ENCODE measurements at places on chromosomes 11 and 22. TPM values are rescaled to one million over a fixed set of nuclear protein-coding genes. Genes with fewer than 3 reads are reported as not detected.

Gene AMBRA1
- 67.8 TPM for total RNA-seq

Gene OR51A2
- total RNA-seq = not detected

Gene APOL4
- not detected for total RNA-seq

Gene OVOL1
- 3.4 TPM for total RNA-seq

Gene MRPL40
- 20.3 TPM for total RNA-seq

Gene TCN1
- total RNA-seq = not detected

Gene CHRNA10
- 1.8 TPM for total RNA-seq

Gene TXN2
- 53.3 TPM for total RNA-seq

Gene TPBGL
- total RNA-seq = not detected

Gene FREY1
- total RNA-seq = 1.5 TPM

Gene ACAT1
- 21.4 TPM for total RNA-seq

Gene C11orf86
- total RNA-seq = not detected

Gene PRAME
- 0.44 TPM for total RNA-seq

Gene FIBIN
- total RNA-seq = not detected

Gene HEPACAM
- total RNA-seq = 0.07 TPM

Gene CSF2RB
- total RNA-seq = not detected

Gene SC5D
- total RNA-seq = 70.9 TPM

Gene BAIAP2L2
- total RNA-seq = 3.3 TPM

Gene KMT5B
- total RNA-seq = 56.3 TPM

Gene CPT1B
- 105 TPM for total RNA-seq

Gene OR5AN1
- total RNA-seq = not detected

Gene CALCA
- total RNA-seq = not detected

Gene TMEM218
- 22.7 TPM for total RNA-seq

Gene BTG4
- total RNA-seq = not detected

Gene STK33
- total RNA-seq = 24.4 TPM

Gene GAS2
- total RNA-seq = 4.5 TPM

Measured in endodermal cell (in vitro differentiated cells).